ENCODE measurements at places on chromosomes 6 and 20.

DNA sequence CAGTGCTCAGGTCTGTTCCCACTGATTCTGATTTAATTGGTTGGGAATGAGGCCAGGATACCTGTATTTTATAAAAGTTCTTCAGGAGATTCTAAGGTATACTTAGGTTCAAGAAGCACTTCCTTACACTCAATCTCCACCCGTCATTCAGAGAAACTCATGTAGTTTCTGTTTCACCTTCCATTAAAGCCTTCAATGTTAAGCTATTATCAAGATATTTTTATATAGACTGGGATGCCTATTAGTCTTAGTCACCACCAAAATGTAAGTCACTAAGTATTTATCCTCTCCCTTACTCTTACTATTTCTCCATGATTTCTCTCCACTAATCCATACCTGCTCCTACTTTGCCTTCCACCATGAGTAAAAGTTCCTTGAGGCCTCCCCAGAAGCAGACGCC lies 38.1 kb upstream of the GCLC start:
- no peak for DNase-seq

DNA sequence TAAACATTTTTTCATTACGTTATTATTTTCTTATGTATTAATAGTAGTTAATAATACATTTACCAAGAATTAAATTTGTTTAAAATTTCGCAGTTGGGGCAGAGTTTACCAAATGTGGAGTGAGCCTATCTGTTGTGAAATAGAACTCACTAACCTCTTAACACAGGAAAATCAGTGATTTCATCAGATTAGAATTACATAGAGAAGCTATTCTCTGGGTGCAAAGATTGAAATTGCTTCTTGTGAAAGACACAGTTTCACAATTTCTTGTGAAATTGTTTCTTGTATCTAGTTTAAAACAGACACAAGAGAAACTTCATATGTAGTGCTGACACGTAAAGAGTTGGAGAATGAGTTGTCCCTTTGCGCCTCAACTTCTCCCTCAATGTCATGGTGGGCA lies 69.4 kb upstream of the PRL start:
- no peak for DNase-seq

DNA sequence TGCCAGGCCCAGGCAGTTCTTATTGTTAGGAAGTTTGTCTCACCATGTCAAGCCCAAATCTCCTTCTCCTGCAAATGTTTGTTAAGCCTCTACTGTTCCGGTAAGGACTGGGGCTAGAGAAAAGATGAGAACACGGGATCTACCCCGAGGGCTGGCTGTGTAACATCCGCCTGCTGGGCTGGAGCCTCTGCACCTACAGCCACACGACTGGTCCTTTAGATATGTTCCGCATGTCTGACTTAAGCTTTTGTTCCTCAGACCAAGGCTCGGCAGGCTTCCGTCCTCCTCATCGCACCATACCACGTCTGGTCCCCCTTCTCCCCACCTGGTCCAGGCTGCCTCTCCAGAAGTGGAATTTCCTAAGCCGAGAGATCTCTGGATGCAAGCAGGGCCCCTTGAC lies 2.6 kb downstream of the GHRH start:
- DNase-seq, result no peak

GRCh38 chr6:3398755-3399696 lies 57.8 kb downstream of the SLC22A23 start:
- no peak for DNase-seq

- no peak for DNase-seq
Measured at GRCh38 chr6:75775219-75775618, 26.2 kb downstream of the MYO6 start.

DNA sequence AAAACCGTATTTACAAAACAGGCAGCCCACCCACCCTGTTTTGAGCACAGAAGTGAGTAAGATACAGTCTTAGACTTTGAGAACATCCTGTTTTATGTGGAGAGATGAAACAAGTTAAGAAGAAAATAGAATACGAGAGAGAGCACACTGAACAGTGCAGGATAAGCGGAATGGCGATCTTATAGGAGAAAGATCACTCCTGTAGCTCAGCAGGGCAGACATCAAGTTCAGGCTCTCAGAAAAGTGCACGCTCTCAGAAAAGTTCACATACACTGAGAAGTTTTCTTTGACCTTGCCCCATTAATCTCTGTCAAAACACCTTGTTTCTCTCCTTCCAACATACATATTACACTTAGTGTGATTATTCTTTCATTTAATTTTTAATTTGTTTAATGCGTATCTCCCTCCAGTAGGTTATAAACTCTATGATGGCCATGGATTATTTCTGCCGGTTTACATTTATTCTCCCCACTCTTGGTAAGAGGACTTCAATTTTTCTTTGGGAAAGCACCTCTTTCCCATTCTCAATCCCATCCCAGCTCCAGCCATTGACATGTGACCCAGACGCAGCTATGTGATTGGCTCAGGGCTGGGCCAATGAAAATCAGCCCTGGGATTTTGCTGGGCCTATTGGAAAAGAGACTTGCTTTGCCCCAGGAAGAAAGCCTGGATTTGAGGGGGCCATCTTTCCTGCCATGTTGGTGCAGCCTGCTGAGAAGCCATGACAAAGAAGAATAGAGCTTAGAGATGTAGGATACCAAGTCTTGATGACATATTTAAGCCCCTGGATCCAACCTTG lies 16.2 kb downstream of the KCNB1 start:
- no peak for DNase-seq
